ENCODE measurements at places on chromosomes 12 and 14.

GRCh38 chr12:45138609-45139008 lies 77.3 kb upstream of the ANO6 start:
- no peaks in the 10 kb centered on the region for H3K36me3 ChIP-seq
- DNase-seq: no peak
- H3K27ac ChIP-seq: no peak overlapping the region
- no peaks in the 10 kb centered on the region for H3K27me3 ChIP-seq

DNA sequence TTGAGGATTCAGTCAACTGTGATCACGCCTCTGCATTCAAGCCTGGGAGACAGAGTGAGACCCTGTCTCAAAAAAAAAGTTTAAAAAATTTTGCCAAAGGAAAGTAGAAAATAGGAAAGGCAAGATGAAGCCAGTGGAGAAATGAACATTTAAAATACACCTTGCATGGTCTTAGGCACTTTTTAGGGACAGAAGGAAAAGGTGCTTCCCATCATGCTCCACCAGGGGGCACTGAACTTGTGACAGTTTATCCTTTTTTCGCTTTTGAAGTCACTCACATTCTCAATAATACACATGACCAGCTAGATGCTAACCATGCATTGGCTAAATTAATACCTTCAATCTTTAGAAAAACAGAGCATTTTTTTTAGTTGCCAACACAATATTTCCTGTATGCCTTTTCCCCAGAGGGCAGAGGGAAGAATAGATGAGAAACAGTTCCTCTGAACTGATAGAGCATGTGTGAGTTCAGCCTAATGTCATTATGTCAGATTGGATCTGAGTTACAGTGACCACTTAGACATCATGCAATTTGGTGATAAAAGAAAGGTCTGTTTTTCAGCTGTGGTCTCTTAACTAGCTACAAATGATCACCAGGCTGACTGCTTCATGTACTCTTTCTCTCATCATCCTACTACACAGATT lies 221.8 kb upstream of the SSTR1 start:
- no peak overlapping the region for H3K27ac ChIP-seq
- H3K36me3 ChIP-seq: no peaks in the 10 kb centered on the region
- no peak for DNase-seq

DNA sequence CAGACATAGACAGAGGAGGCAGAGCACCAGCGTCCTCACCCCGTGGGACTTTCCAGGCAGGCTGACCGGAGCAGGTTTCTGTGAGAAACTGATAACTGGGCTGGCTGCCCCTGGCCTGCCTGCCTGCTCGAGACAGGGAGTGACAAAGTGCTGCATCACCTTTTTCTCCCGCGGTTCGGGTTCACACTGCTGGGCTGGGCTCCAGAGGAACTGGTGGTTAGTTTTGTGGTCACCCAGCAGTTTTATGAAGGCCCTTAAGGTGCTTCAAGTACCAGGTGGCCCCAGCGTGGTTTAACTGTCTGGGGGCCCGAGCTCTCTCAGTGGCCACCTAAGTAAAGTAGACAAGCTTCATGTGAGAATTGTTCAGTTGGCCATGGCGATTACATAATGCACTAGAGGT lies 1073.6 kb downstream of the BCL11B start:
- H3K27me3 ChIP-seq: no peaks in the 10 kb centered on the region
- no peaks in the 10 kb centered on the region for H3K36me3 ChIP-seq
- no peaks in the 10 kb centered on the region for H3K4me1 ChIP-seq
- H3K4me3 ChIP-seq: no peak overlapping the region

DNA sequence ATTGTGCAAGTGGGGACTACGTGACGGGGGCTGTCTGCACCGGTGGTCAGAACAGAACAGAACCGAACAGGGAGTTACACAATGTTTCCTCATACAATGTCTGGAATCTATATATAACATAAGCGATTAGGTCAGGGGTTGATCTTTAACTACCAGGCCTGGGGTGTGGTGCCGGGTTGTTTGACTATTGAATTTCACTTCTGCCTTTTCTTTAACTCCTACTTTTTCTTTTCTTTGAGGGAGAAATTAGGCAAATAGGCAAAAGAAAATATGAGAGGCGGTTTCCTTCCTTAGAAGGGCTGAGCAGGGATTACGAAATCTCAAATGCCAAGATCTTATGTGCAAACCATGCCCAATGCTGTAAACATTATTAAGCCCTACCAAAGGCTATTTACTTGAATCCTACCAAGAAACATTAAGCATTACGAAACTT lies 140.3 kb downstream of the SLC38A6 start:
- no peaks in the 10 kb centered on the region for H3K4me1 ChIP-seq
- no peak for DNase-seq
- no peak overlapping the region for H3K27ac ChIP-seq
- H3K4me3 ChIP-seq: no peak overlapping the region
- H3K27me3 ChIP-seq: no peaks in the 10 kb centered on the region

GRCh38 chr12:5507401-5507935 lies 75.6 kb downstream of the NTF3 start:
- H3K27ac ChIP-seq: no peak overlapping the region
- no peaks in the 10 kb centered on the region for H3K36me3 ChIP-seq
- H3K4me3 ChIP-seq: no peak overlapping the region
- peaks cover 5% of the 10 kb centered on the region for H3K4me1 ChIP-seq

DNA sequence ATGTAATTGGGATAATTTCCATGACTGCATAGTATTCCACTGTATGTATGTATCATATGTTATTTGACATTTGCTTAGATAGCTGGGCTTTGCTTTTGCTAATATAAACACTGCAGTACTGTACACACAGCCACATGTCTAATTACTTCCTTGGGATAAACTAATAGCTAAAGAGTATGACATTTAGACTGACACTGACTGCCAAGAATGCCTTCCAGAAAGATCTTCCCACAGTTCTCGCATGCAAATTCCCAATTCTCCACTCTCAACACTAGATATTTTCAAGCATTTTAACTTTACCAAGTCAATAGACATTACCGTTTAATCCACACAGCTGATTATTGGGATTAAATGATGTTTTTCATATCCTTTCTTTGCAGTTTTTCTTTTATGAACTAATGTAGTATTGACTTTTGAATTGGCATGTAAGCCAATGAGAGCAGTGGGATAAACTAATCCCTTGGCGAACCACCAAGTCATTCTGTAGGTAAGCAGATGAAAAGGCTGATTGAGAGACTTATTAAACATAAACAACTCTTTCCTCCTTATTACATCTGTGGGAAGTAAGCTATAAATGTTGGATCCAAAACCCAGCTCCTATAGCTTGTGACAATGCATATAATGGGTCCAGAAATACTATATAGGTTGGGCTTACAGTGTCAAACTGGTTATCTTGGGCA lies 55.5 kb downstream of the STON2 start:
- no peaks in the 10 kb centered on the region for H3K36me3 ChIP-seq
- peaks cover 6% of the 10 kb centered on the region for H3K4me1 ChIP-seq
- no peaks in the 10 kb centered on the region for H3K27me3 ChIP-seq
- DNase-seq: no peak
- H3K27ac ChIP-seq: no peak overlapping the region

DNA sequence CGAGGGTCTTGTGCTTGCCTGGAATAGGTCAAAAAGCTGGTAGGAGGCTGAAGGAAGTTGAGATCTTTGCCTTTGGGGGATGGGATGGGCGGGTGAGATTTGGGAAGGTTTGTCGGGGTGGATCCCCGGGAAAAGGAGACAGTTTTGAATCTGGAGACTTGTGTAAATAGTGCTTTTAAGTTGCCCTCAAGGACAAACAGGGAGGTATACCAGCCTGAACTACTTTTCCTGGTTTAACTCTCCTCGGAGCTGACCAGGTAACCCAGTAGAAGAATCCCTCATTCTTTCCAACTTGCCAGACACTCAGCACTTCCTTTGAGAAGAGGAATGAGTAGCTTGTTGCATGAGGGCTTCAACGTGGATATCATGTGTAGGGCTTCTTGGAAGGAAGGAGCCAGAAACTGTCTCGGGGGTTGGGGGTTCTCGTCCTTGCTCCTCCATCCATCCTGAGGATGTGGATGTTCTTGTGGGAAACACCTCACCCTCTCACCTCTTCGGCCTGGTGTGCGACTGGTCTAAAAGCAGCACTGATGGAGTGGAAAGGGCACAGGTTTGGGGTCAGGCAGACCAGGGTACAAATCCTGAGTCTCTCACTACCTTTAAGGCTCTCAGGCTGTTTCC lies 1.9 kb downstream of the TEAD4 start:
- peaks cover 20% of the 10 kb centered on the region for H3K4me1 ChIP-seq
- no peaks in the 10 kb centered on the region for H3K27me3 ChIP-seq
- H3K36me3 ChIP-seq: no peaks in the 10 kb centered on the region
- no peak for DNase-seq
- peak overlapping the region; percentile 66 for H3K4me3 ChIP-seq

DNA sequence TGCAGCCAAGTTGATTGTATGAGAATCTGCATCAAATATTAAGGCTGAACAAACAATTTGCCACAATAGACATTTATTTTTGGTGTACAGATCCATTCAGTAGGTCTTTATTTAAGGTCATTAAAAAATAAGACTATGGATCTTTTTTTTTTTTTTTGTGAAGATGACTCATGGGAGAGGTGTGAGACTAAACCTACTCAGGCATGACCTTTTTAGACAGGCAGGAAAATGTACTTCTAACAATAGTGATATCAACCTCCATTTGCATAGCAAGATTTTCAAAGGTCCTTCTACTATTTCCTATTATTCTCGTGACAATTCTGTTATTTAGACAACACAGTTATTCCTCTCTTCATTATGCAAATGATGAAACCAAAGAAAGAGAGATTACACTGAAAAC lies 39.9 kb upstream of the PTPRR start:
- H3K27ac ChIP-seq: no peak overlapping the region
- H3K36me3 ChIP-seq: no peaks in the 10 kb centered on the region
- DNase-seq: no peak
- no peak overlapping the region for H3K4me3 ChIP-seq
- H3K4me1 ChIP-seq: no peaks in the 10 kb centered on the region
- H3K27me3 ChIP-seq: no peaks in the 10 kb centered on the region

- no peak overlapping the region for H3K4me3 ChIP-seq
- H3K27ac ChIP-seq: no peak overlapping the region
- H3K36me3 ChIP-seq: no peaks in the 10 kb centered on the region
- H3K4me1 ChIP-seq: no peaks in the 10 kb centered on the region
Observed at GRCh38 chr14:65483647-65484046, 71.1 kb downstream of the FUT8 start.

- no peaks in the 10 kb centered on the region for H3K36me3 ChIP-seq
- no peaks in the 10 kb centered on the region for H3K4me1 ChIP-seq
- DNase-seq: no peak
- H3K27me3 ChIP-seq: no peaks in the 10 kb centered on the region
Observed at GRCh38 chr12:125160281-125160955, 95.2 kb downstream of the AACS start.

DNA sequence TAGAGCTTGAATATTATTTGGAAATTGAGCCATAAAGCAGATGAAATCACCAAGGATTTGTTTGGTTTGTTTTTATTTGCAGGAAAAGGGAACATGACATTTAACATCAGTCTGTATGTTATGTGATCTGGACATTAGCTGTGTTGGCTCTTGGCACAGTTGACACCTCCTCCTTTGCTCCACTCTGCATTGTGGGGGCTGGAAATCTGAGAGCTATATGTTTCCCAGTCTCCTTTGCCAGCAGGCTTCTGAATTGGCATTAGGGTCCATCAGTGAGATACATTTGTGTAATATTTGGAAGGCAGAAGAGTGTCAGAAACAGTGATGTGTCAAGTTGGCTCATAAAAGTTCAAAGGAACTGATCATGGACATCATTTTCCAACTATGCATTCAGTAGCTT lies 322.1 kb upstream of the ATP2B1 start:
- H3K27me3 ChIP-seq: no peaks in the 10 kb centered on the region
- no peak overlapping the region for H3K4me3 ChIP-seq
- no peaks in the 10 kb centered on the region for H3K4me1 ChIP-seq
- H3K36me3 ChIP-seq: no peaks in the 10 kb centered on the region
- DNase-seq: no peak

- no peaks in the 10 kb centered on the region for H3K36me3 ChIP-seq
- DNase-seq: no peak
- H3K27me3 ChIP-seq: peaks cover 15% of the 10 kb centered on the region
- no peak overlapping the region for H3K27ac ChIP-seq
- no peaks in the 10 kb centered on the region for H3K4me1 ChIP-seq
Observed at GRCh38 chr12:119601877-119602733, 8.5 kb downstream of the TMEM233 start.

Data from esophagus squamous epithelium (tissue), 5 donors.